ENCODE measurements at places on chromosomes 6 and 20.
A peak's percentile ranks its signal among the peaks of the same experiment; 100 is the strongest.

- no peak for DNase-seq
Measured at GRCh38 chr20:54668271-54669039, 193.1 kb downstream of the DOK5 start.

- DNase-seq: no peak
Measured at GRCh38 chr6:135922174-135922573, 70.7 kb downstream of the PDE7B start.

- no peak for DNase-seq
Measured at GRCh38 chr6:34178357-34179105, 32.6 kb upstream of the GRM4 start.

DNA sequence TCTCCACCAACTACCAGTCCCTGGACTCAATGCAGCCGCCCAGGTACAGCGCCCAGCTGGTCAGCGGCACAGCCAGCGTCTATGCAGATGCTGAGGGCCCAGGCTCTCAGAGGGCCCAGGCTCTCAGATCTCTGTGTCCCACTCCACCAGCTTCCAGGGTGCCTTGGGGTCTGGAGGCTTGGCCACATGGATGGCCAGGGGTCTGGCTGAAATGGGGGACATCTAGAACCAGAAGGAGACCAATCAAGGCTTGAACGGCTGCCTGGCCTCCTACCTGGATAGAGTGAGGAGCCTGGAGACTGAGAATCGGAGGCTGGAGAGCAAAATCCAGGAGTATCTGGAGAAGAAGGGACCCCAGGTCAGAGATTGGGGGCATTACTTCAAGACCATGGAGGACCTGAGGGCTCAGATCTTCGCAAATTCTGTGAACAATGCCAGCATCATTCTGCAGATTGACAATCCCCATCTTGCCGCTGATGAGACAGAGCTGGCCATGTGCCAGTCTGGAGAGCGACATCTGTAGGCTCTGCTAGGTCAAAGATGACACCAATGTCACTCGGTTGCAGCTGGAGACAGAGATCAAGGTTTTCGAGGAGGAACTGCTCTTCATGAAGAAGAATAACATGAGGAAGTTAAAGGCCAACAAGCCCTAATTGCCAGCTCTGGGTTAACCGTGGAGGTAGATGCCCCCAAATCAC, 44.1 kb upstream of the GRM4 start:
- DNase-seq: no peak

GRCh38 chr6:101776919-101777350, 383.4 kb downstream of the GRIK2 start:
- DNase-seq: no peak

DNA sequence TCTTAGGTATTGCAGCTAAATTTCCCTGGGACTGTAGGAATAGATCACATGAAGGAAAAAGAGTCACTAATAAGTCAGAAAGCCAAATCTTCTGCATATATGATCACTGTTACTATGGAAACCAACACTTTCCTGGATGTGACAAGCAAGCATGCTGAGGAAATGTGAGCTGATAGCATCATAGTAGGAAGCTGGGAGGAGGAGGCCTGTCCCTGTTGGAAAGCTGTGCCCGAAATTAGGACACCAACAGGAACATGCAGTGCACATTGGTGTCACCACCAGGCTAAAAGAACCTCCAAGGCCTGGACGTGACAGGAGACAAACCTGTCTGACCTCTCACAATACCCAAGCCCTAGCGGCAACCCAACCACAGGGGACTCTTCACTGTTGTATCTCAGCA, 181.9 kb upstream of the PCSK2 start:
- DNase-seq: no peak

DNA sequence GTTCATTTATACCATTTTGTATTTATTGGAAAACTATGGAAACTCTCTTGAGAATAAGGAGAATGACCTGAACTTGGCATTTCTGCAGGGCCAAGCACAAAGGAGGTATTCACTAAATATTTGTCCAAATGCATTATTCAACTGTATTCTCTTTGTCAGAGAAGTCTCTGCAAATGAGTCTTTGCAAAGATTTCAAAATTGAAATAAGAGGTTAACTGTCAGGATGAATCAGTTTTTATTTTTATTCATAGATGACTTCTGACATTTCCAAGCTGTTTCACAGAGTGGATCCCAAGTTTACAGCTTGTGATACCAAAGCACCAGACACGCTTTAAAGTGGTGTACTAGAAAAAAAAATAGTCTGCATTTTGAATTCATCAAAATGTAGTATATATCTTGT, 131.6 kb downstream of the UTRN start:
- no peak for DNase-seq

GRCh38 chr6:28413681-28414080, 14.1 kb upstream of the ZSCAN12 start:
- DNase-seq: no peak

DNA sequence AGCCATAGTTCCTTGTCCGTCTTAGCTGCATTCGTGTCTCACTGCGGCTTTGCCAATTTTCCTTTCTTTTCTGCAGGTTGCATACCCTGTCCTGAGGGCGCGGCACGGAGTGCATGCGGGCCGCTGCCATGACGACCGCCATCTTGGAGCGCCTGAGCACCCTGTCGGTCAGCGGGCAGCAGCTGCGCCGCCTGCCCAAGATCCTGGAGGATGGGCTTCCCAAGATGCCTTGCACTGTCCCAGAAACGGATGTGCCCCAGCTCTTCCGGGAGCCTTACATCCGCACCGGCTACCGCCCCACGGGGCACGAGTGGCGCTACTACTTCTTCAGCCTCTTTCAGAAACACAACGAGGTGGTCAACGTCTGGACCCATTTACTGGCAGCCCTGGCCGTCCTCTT, 17.1 kb upstream of the EFHC1 start:
- no peak for DNase-seq

- no peak for DNase-seq
Measured at GRCh38 chr6:159837511-159837910, 37.4 kb downstream of the PNLDC1 start.

- DNase-seq: no peak
Measured at GRCh38 chr20:14412065-14412681, 74.8 kb upstream of the FLRT3 start.

DNA sequence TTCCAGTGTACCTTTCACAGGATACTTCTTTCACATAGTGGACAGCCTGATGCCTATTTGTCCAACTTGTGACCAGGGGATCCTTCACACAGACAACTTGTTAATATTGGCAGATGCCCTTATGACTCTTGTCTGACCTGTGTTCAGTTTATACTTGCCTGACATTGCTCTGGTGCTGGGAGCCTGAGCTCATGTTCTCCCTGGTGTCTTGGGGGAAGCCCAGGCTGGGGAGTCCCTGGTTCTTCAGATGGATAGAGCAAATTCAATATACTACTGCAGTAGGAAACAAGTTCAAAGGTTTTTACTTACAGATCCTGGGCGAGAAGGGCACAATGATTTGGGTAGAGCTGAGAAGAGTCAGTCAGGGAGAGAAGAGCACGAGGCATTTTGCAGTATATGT, 76.1 kb downstream of the NKAIN2 start:
- DNase-seq: no peak

- no peak for DNase-seq
Measured at GRCh38 chr6:55993418-55993817, 118.0 kb upstream of the BMP5 start.

DNA sequence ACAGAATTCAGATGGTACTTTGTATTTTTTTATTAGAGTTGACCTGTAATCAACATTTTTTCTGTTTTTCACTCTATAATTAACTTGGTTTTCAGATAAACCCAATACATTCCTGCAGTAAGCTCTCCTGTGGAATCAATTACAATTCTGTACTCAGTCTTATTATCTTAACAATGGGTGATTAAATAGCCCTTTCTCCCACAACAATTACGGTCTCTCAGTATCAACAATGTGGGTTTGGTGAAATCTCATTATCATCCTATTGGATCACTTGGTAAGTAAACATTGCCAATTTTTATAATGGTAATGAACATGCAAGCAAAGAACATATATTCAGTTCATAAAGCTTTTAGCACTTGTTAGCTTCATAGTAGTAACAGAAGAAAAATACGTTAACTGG, 438.9 kb upstream of the EPHA7 start:
- no peak for DNase-seq

GRCh38 chr6:39843305-39844020, 51.3 kb downstream of the DAAM2 start:
- no peak for DNase-seq

DNA sequence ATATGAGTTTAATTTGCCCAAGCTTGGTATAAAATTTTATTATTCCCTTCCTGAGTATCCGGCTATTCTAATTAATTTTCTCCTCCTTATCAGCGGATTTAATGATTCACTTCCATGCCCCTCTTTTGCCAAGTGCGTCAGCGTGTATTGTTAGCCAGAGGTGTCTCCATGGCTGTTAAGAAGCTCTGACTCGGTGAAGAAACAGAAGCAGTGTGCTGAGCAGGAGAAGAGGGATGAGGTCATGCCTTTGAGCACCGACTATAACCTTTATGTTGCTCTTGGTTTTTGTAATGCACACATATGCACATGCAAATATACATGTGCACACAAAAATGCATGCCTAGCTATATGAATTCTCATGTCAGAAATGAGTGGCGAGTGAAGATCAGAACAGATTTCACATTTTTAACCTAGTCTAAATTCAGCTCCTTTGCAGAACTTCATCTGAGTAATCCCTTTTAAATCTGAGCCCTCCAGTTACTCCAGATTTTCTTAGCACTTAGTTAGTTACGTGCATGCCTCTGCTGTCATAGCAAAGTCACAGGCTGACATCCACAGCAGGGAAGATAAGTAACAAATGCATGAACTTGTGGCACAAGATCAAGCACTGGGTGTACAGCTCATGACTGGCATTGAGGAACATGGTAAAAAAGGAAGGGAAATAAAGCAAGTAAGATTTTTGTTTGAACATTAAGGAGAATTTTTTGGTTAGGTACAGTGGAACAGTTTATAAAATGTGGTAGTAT, 24.3 kb downstream of the HTR1E start:
- no peak for DNase-seq

GRCh38 chr6:18022398-18023231, 35.2 kb upstream of the KIF13A start:
- DNase-seq: no peak

- peak; percentile 39 for DNase-seq
Measured at GRCh38 chr6:2899596-2899995, 3.5 kb downstream of the SERPINB9 start.

DNA sequence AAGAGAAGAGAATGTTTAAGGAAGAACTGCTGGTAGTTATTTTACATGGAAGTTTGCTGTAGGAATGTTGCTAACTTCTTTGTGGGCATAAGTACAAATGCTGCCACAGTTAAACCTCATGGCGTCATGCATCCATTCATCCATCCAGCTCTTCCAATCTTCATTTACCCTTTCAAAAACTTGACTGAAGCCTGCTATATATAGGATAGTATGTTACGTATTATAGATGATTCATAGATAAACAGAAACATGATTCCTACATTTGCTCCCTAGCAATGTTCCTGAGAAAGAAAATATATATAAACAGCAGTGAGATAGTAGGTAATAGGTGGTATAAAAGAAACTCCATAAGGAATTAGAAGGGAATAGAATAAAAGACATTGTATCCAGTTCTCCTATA, 93.7 kb downstream of the NDUFAF5 start:
- no peak for DNase-seq

GRCh38 chr6:152948150-152948768, 34.6 kb downstream of the FBXO5 start:
- no peak for DNase-seq

GRCh38 chr20:17806739-17807441, 107.1 kb downstream of the BANF2 start:
- DNase-seq: no peak

DNA sequence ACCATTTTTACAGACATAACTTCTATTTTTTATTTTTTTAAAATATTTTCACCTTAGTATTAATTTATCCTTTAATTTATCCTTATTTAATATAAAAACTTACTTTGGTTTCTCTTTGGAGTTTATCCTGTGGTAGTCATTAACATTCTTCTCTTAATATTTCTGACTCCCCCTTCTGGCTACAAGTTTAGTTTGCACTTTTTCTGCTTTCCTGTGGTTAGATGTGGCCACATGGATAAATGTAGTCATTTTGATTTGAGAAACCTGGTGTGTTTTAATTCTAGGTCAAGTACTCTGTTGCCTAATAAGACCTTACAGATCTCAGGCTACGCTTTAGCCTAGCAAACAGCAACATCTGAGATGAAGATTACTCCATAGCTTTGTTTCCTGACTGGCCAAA, 1187.5 kb downstream of the HACE1 start:
- no peak for DNase-seq

DNA sequence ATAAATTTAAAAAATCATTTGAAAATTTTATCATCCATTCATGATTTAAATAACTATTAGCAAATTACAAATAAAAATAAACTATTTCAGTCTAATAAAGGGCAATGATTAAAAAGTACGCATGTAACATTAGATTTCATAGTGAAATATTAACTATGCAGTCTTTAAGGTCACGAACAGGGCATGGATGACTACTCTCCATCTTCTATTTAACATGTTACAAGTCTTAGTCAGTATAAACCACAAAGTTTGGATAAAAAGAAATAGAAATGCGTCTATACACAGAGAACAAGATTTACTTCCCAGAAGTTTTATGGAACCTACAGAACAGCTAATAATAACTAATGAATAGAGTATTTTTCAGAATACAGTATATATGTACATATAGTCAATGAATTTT, 1016.0 kb downstream of the EYS start:
- DNase-seq: no peak

DNA sequence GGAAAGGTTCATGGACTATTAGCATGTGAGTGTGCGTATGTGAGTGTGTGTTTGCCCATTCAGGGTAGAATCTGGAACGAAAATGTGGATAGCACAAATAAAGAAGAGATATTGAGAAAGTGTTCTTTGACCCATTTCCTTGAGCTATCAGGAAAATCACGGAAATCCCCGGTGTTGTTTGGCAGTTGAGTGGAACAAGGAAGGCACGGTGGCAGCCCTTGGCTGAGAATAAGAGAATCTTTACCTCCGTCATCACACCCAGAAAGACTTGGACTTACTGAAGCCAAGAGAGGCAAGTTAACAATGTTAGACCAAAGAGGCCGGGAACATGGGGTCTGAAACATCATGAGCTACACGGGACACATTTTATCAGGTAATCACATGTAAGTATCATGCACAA, 588.9 kb upstream of the BTBD3 start:
- no peak for DNase-seq

- no peak for DNase-seq
Measured at GRCh38 chr6:11433860-11434259, 103.7 kb upstream of the TMEM170B start.

DNA sequence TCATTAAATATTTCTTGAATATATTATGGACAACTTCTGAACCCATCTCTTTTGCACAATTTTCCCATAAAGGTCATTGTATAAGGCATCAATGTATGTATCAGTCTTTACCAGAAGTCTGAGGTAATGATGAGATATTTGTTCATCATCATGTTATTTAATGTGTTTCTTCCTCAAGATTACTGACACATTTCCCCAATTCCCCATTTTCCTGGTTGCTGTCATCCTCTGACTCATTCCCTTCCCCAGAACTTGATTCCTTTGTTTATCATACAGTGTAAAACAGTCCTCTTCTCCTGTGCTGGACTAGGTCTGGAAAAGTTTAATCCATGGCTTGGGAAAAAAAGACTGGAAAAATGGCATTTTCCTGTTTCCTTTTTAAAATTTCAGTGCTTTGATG, 107.9 kb upstream of the FLRT3 start:
- DNase-seq: no peak

GRCh38 chr6:43942011-43942442, 172.0 kb downstream of the VEGFA start:
- no peak for DNase-seq
